Osteoblast (primary cell): ENCODE measurements at places on chromosomes 6 and 20. TPM values are rescaled to one million over a fixed set of nuclear protein-coding genes. Genes with fewer than 3 reads are reported as not detected.

DNA sequence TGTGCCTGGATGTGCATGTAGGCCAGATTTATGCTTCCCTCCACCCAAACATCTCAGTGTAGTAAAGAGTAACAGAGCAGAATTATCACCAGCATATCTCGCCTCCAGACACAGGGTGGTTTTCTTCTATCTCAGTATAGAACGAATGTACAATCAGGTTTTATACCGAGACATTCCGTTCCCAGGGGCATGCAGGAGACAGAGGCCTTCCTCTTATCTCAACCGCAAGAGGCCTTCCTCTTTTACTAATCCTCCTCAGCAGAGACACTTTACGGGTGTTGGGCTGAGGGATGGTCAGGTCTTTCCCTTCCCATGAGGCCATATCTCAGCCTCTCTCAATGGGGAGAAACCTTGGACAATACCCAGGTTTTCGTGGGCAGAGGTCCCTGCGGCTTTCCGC is 36.4 kb upstream of the MC3R start:
- no peak for DNase-seq

- peak; percentile 32 for DNase-seq
These were observed 11.8 kb upstream of the IBTK start for GRCh38 chr6:82259389-82259788.

DNA sequence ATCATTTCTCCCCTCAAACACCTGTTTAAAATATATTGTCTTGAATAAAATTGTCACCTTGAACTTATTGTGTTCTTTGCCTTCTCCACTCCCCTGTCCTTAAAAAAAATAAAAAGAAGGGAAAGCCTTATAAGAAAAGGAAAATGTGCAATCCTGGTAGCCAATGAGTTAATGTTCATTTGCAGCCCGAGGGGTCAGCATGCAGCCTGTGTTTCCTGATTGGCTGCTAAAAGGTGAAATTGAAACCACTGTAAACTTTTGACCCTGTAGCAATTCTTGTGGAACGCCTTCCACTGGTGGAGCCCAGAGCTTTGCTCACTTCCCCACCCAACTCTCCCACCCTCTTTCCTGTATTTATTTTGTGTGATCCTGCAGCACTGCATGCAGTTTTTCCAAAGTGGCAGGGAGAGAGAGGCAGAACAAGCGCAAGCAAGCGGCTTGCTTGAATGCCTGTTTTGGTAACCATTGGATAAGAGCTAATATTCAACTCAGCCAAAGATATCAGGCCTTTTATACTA is 74.9 kb downstream of the NCOA3 start:
- DNase-seq: peak; percentile 76

- peak; percentile 79 for DNase-seq
These were observed 43.8 kb upstream of the DYNLRB1 start for GRCh38 chr20:34472246-34472925.

DNA sequence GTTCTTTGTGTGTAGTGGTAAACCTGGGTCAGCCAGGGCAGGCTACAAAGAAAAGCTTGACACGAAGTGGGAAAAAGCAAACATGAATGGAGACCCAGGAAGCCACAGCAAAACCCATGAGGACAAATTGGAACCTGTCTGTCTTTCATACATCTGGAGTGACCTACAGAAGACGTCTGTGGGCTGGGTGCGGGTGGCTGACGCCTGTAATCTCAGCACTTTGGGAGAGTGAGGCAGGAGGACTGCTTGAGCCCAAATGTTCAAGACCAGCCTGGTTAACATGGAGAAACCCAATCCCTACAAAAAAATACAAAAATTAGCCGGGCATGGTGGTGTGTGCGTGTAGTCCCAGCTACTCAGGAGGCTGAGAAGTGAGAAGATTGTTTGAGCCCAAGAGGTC is 114.8 kb downstream of the PRND start:
- DNase-seq: no peak

GRCh38 chr6:98516866-98517265 is 317.5 kb upstream of the POU3F2 start:
- no peak for DNase-seq

GRCh38 chr6:134621858-134622257 is 303.9 kb upstream of the SGK1 start:
- DNase-seq: no peak

- DNase-seq: peak; percentile 96
These were observed at the start of gene RAD21L1 for GRCh38 chr20:1225783-1226654. TSS of gene RAD21L1 (plus strand) at chr20:1226044. CDS start at chr20:1228454, 2,410 bp downstream.

- no peak for DNase-seq
These were observed 75.6 kb downstream of the NCOA3 start for GRCh38 chr20:47577314-47577713.

- no peak for DNase-seq
These were observed 84.4 kb downstream of the SLX4IP start for GRCh38 chr20:10519361-10520046.

GRCh38 chr6:170073846-170074245 is 217.0 kb downstream of the DLL1 start:
- DNase-seq: peak; percentile 43

GRCh38 chr6:116536216-116536621 is 9.3 kb downstream of the TRAPPC3L start:
- DNase-seq: no peak

The SEL1L2 gene
- total RNA-seq: not detected in 2 replicates

The MOCS1 gene
- total RNA-seq: 25.3 and 28.3 TPM in 2 replicates

The MYH7B gene
- 0.29 and 0.36 TPM in 2 replicates for total RNA-seq

The EYA2 gene
- 17.7 and 19.2 TPM in 2 replicates for total RNA-seq

The CHD6 gene
- total RNA-seq: 32.2 and 34.2 TPM in 2 replicates

The DOK5 gene
- total RNA-seq: 12.7 and 14.1 TPM in 2 replicates

The TSPO2 gene
- not detected in 2 replicates for total RNA-seq

The IL20RA gene
- 0.29 and 0.36 TPM in 2 replicates for total RNA-seq

The TINAG gene
- total RNA-seq: not detected in 2 replicates

The UNC5CL gene
- under 0.01 TPM in 1 of 2 replicates, not detected in the other for total RNA-seq

The EDN1 gene
- 0.88 and 1.4 TPM in 2 replicates for total RNA-seq
